Testis (tissue), 5 donors: ENCODE measurements at places on chromosomes 6 and 20. TPM values are rescaled to one million over a fixed set of nuclear protein-coding genes. Genes with fewer than 3 reads are reported as not detected.

DNA sequence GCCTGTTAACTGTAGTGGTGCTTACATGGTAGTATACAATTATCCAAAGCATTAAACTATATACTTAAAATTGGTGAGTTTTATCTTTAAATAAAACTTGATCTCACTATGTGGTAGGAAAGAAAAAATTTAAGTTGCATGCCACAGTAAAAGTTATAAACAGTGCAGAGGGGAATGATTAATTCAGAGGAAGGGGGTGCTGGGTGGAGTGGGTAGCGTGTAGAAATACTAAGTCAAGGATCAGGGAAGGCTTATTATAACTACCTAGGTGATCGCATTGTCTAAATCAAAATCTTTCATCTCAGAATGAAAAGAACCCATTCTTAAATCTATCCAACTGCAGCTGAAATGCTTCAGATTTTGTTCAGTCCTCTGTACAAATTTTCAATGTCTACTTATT lies 428.3 kb downstream of the ADGRB3 start:
- no peak overlapping the region for H3K27ac ChIP-seq
- H3K4me1 ChIP-seq = no peaks in the 10 kb centered on the region
- no peak for DNase-seq
- H3K4me3 ChIP-seq = no peak overlapping the region

- no peak overlapping the region for H3K27ac ChIP-seq
- no peaks in the 10 kb centered on the region for H3K36me3 ChIP-seq
- DNase-seq = no peak
- H3K4me3 ChIP-seq = no peak overlapping the region
- H3K4me1 ChIP-seq = no peaks in the 10 kb centered on the region
Measured at GRCh38 chr6:47149554-47149953, 107.4 kb upstream of the ADGRF1 start.

DNA sequence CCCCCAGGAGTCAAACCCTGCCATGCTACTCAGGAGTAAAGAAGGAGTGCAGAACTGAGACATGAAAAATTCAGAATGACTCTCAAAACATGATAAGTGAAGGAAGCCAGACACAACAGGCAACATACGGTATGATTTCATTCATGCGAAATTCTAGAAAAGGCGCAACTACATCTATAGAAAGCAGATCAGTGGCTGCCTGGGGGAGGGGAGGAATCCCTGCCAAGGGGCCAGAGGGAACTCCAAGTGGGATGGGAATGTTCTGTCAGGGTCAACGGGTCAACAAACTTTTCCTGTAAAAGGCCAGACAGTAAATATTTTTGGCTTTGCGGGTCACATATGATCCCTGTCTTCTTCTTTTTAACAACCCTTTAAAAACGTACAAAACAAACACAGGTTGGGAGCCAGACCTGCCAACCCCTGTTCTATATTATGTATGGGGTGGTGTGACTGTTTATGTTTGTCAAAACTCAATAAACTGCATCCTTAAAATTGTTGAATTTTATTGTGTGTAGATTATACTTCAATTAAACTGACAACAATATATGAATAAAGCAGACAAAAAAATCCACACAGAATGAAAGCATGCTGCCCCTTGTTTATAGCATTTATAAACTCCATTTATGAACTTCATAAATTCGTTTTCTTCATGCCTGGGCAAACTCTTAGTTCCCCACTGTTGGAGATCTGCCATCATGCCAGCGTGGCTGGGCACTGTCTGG lies 56.6 kb upstream of the TRAF3IP2 start:
- DNase-seq = no peak
- H3K27me3 ChIP-seq = no peaks in the 10 kb centered on the region
- H3K36me3 ChIP-seq = no peaks in the 10 kb centered on the region
- peaks cover 27% of the 10 kb centered on the region for H3K4me1 ChIP-seq

DNA sequence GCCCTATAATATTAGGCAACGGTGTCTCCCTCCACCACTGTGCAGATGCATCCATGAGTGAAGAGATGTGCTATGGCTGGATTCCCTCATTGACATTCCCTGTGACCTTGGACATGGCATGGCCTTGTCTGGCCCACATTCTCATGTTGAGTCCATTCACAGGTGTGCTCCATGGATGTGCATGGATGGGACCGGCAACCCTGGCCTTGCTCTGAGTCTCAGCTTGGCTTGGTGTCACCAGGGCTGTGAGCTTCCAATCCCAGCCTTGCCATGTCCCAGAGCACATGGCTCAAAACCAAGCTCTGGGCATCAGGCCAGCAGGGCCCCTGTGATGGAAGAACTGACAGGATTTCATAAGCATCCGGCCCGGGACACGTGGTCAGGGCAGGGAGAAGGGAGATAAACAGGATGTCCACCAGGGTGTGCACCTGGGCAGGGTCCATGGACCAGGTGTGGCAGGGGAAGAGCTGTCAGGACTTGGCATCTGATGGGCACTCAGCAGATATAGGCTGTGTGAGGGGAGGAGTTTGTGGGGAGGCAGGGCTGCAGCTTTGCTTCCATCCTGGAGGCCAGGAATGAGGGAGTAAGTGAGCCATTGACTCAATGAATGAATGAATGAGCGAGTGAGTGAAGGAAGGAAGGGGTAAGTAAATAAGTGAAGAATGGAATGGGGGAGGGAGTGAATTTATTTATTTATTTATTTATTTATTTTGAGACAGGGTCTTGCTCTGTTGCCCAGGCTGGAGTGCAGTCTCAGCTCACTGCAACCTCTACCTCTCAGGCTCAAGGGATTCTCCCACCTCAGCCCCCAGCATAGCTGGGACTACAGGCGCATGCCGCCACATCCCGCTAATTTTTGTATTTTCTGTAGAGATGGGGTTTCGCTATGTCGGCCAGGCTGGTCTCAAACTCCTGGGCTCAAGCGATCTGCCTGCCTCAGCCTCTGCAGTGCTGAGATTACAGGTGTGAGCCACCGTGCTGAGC lies 15.7 kb downstream of the NRSN2 start:
- peak; percentile 69 for DNase-seq
- no peaks in the 10 kb centered on the region for H3K36me3 ChIP-seq
- no peaks in the 10 kb centered on the region for H3K27me3 ChIP-seq
- H3K4me1 ChIP-seq = no peaks in the 10 kb centered on the region

- DNase-seq = no peak
- H3K27me3 ChIP-seq = no peaks in the 10 kb centered on the region
- no peak overlapping the region for H3K27ac ChIP-seq
- no peaks in the 10 kb centered on the region for H3K36me3 ChIP-seq
Measured at GRCh38 chr6:1825277-1825676, 215.6 kb downstream of the FOXC1 start.

DNA sequence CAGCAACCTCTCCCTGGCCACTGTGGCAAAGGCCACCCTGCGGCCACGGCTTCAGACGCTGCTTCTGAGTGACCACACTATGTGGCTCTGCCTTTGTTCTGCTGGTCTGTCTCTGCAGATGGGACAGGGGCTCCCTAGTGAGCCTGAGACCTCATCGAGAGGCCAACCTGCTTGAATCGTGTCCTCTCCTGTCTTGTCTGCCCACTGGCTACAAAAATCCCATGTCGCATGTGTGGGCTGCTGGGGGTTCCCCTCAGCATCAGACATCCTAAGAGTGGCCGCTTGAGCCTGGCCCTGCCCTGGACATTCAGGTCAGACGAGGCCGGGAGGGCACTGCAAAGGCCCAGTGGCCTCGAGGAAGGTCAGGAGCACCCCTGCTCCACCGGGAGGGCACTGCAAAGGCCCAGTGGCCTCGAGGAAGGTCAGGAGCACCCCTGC lies 222.9 kb downstream of the DLL1 start:
- no peak overlapping the region for H3K27ac ChIP-seq
- no peaks in the 10 kb centered on the region for H3K27me3 ChIP-seq
- no peaks in the 10 kb centered on the region for H3K4me1 ChIP-seq
- H3K36me3 ChIP-seq = no peaks in the 10 kb centered on the region
- no peak for DNase-seq

DNA sequence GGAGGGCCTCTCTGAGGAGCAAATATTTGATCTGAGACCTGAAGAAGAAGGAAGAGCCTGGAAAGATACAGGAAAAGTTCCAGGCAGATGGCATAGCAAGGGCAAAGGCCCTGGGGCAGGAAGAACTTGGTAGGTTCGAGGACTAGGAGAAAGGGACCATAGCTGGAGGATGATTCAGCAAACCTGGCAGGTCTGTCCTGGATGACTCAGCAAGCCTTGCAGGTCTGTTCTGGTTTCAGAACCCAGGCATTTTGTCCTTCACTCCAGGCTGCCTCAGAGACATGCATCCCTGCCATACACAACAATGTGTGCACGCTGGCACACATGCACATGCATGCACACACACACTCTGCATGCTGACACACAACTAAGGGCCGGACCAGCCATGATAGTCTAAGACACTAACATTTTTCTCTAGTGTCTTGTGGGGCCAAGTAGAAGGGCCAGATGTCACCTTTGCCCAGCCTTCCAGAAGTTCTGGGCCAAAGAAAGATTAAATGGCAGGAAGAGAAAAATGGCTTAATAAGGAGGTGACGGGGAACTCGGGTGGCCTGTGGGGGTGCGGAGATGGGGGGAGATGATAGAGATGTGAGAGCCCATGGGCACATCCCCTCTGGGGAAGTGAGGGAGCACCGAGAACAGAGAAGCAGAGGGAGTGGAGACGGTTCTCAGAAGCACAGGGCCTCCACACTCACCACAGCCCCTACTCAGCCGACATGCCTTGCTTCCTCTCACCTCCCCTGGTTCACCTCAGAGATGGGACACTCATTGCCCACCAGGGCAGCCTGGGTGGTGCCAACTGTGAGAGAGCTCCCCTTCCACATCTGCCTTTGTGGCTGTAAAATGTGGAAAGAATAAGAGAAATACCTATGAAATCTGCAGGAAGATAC lies 15.4 kb upstream of the TRIB3 start:
- no peak overlapping the region for H3K27ac ChIP-seq
- H3K4me1 ChIP-seq = no peaks in the 10 kb centered on the region
- no peaks in the 10 kb centered on the region for H3K36me3 ChIP-seq
- DNase-seq = no peak

The HMGN4 gene
- 69.4 TPM for total RNA-seq

The ECT2L gene
- total RNA-seq = 0.16 TPM

The NXT1 gene
- total RNA-seq = 48.0 TPM
